ENCODE measurements at places on chromosomes 2 and 18. TPM values are rescaled to one million over a fixed set of nuclear protein-coding genes. Genes with fewer than 3 reads are reported as not detected.

REG3G gene
- not detected for total RNA-seq

PROC gene
- 150 TPM for total RNA-seq

GRCh38 chr2:67717692-67718091, 320.6 kb downstream of the ETAA1 start:
- H3K4me3 ChIP-seq: no peak overlapping the region
- H3K27ac ChIP-seq: no peak overlapping the region
- no peaks in the 10 kb centered on the region for H3K4me1 ChIP-seq
- no peak for DNase-seq
- H3K27me3 ChIP-seq: peaks cover 3% of the 10 kb centered on the region

GRCh38 chr2:181306785-181307184, 150.4 kb upstream of the ITGA4 start:
- H3K4me3 ChIP-seq: no peak overlapping the region
- DNase-seq: no peak
- H3K4me1 ChIP-seq: peaks cover 4% of the 10 kb centered on the region
- no peaks in the 10 kb centered on the region for H3K27me3 ChIP-seq

DNA sequence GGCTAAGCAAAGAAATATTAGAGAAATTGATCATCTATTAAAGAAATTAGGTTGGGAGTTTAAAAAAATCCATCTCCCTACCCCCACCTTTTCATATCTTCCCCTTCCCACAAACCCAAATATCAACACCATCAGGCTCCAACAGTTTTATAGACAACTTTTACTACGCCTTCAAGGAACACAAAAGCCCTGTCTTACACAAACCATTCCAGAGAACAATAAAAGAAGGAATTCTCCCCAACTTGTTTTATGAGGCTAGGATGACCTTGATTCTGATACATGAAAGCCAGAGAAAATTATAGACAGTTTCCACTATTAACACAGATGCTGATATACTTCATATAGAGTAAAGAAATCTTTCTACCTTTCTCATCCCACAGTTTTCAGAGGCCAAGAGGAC, 211.6 kb downstream of the OSR1 start:
- no peak overlapping the region for H3K4me3 ChIP-seq
- H3K27ac ChIP-seq: no peak overlapping the region
- H3K4me1 ChIP-seq: no peaks in the 10 kb centered on the region
- H3K27me3 ChIP-seq: no peaks in the 10 kb centered on the region

DNA sequence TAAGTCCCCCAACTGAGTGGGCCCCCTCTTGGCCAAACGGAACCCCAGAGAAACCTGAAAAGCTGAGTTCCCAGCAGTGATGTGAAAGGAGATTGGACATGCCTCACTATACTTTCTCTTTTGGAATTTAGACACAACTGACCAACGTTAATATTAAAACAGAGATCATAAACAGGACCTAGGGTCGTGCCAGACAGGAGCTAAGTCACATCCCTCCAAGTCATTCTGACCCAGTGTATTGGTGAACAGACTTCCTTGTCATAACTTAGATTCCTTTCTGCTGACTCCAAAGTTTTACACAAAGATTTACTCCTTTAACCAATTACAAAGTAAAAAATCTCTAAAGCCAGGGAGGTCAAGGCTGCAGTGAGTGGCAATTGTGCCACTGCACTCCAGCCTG, 46.9 kb downstream of the UXS1 start:
- no peak for DNase-seq
- no peaks in the 10 kb centered on the region for H3K4me1 ChIP-seq
- no peaks in the 10 kb centered on the region for H3K36me3 ChIP-seq
- H3K27ac ChIP-seq: no peak overlapping the region

DNA sequence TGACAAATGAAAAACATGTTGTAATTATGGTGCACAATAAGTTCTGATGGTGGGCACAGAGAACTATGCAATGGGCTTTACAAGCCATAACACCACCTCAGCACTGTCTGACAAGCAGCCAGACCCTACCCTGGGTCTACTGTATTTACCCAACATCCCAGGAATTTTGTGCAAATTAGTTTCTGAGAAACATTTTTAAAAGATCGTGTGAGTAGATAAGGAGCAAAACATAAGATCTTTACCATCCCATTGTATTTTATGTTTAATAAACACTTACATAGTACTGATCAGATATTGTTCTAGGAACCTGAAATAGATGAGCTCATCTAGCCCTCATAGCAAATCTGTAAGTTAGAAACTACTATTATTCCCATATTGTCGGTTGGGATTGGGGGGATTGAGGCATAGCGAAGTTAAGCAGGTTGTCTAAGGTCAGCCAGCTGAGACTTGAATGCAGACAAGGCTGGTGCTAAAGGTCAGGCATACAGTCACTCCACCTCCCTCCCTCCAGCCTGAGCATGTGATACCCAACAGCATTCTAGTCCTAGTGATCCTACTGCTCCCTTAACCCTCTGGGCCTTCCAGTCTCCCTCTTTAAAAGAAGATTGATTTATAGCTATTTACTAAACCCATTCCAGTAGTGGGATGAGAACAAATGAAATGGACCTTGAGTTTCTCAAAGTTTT, 67.4 kb upstream of the STAM2 start:
- no peaks in the 10 kb centered on the region for H3K27me3 ChIP-seq
- no peak overlapping the region for H3K4me3 ChIP-seq
- H3K27ac ChIP-seq: no peak overlapping the region
- DNase-seq: no peak
- H3K4me1 ChIP-seq: no peaks in the 10 kb centered on the region

GRCh38 chr2:188628989-188629752, 337.5 kb downstream of the GULP1 start:
- DNase-seq: no peak
- no peaks in the 10 kb centered on the region for H3K36me3 ChIP-seq
- H3K4me1 ChIP-seq: no peaks in the 10 kb centered on the region
- H3K27me3 ChIP-seq: no peaks in the 10 kb centered on the region

DNA sequence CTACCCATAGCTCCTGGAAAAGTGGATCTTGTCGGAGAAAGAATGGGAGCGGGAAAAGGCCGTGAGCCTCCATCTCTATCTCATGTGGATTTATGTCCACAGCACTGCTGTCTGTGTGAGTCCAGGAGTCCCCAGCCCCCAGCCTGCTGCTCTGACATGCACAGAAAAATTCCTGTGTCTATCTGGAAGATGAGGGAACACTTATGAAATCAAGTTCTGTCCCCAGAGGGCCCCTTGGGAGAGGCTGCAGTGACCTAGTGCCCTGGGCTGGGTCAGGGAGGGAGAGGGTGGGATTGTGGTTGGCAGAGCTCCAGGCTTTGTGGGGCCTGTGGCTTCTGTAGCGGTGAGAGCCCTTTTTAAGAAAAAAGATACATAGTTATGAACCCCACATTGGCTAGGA, 37.6 kb downstream of the HJURP start:
- H3K4me1 ChIP-seq: peaks cover 13% of the 10 kb centered on the region
- H3K27me3 ChIP-seq: no peaks in the 10 kb centered on the region
- DNase-seq: no peak
- H3K36me3 ChIP-seq: no peaks in the 10 kb centered on the region
- no peak overlapping the region for H3K4me3 ChIP-seq
- no peak overlapping the region for H3K27ac ChIP-seq

DNA sequence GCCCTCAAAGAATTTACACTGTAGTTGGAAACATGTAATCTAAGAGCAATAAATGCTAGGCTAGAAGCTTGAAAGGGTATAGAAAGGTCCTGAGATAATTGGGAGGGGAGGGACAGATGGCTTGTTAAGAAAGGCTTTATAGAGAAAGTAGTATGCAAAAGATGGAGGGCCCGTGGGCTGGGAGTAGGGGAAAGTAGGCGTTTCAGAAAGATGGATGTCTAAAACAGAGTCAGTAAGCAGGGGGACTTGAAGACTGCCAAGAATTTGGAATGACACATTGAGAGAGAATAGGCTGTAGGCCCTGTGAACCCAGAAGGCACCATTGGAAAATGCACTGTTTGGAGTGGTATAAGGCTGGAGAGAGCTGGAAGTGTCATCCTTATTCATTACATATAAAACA, 822 bp downstream of the PSMG2 start:
- peaks cover 5% of the 10 kb centered on the region for H3K36me3 ChIP-seq
- peak overlapping the region; percentile 90 for H3K4me3 ChIP-seq
- no peaks in the 10 kb centered on the region for H3K27me3 ChIP-seq
- no peak for DNase-seq

GRCh38 chr2:88606371-88607030, 20.8 kb downstream of the EIF2AK3 start:
- H3K27me3 ChIP-seq: no peaks in the 10 kb centered on the region
- DNase-seq: no peak
- H3K4me1 ChIP-seq: no peaks in the 10 kb centered on the region
- H3K36me3 ChIP-seq: no peaks in the 10 kb centered on the region
- no peak overlapping the region for H3K27ac ChIP-seq

- H3K27me3 ChIP-seq: no peaks in the 10 kb centered on the region
- no peak overlapping the region for H3K4me3 ChIP-seq
- DNase-seq: no peak
- H3K36me3 ChIP-seq: no peaks in the 10 kb centered on the region
- no peaks in the 10 kb centered on the region for H3K4me1 ChIP-seq
Observed at GRCh38 chr2:102336502-102336945, 19.1 kb upstream of the IL18R1 start.
